ENCODE measurements at places on chromosomes 11 and 22.

DNA sequence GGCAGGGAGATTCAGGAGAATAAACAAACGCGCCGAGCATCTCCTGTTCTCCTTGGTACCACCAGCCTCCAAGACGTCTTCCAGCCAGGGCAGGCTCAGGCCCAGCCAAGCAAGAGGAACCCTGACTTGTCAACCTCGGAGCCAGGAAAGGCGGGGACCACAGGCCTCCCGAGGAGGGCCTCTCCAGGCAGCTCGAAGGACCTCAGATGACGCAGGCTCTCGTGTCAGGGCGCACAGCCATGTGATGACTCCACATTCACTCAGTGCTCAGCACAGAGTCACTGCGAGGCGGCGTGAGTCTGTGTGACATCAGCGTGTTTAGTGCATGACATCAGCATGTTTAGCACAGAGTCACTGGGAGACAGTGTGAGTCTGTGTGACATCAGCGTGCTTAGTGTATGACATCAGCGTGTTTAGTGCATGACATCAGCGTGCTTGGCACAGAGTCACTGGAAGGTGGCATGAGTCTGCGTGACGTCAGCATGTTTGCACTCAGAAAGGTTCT is 241.4 kb downstream of the BRD1 start:
- DNase-seq: no peak

DNA sequence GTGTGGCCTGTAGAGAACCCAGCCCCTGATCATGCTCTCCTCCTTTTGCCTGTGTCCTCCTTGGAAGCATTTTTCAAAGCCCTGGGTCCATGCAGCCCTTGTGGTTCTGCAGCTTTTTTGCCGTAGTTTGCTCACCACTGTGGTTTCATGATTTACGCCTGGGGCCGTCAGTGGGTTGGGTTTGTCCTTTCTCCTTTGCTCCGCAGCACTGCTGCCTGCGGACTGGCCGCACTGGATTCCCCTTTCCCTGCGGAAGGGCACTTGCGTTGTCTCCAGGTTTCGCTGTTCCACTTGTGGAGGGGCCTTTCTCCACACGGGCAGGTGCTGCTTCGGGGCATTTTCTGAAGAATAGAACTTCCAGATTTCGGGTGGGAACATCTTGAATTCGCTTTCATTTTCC is 1260.9 kb downstream of the BRD1 start:
- DNase-seq: no peak

DNA sequence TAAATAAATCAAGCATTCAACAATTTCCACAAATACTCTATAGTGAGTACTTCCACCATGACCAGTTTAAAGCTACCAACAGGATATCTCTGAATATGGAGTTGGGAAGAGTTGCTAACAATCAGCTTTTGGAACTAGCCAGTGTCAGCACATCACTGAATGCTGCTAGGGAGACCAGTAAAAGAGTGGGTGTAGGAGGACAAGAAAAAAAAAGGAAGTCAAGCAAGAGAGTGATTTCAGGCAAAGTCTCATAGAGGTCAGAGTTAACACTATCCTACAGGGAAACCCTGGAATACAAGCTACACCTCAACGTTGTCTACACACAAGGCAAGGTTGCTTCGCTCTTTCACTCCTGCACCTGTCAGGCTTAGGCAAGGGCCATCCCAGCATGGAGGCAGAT is 24.2 kb downstream of the EIF3F start:
- no peak for DNase-seq

DNA sequence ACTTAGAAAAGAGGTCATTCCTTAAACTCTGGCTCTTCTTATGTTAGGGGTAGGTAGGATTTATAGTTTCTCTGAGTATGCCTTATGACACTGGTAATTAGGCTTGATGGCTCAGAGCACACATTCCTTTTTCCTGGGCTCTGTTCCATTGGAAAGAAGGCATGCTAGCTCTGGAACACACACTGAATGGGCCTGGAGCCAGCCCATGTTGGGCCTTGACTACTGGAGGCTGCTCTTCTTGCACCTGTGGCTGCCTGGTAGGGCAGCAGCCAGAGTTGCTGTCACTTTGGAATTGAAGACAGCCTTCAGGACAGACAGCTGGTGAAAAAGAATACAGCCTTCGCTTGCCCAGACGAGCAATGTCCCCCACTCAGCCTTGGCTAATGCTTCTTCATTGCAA is 18.2 kb downstream of the MCAM start:
- DNase-seq: no peak

DNA sequence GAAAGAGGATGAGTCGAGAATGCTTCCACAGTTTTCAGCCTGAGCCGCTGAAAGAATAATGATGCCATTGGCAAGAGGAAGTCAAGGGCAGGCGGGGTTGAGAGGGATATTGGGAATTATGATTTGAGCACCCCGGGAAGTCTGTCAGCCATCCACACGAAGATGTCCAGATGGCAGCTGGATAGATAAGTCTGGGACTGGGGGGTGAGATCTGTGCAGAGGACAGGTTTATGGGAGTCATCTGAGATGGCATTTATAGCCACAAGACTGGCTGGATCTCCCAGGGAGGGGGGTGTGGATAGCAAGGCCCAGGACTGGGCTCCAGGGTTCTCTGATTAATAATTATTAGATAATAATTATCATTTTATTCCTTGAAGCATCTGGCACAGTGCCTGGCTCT is 5.1 kb upstream of the STIP1 start:
- no peak for DNase-seq

DNA sequence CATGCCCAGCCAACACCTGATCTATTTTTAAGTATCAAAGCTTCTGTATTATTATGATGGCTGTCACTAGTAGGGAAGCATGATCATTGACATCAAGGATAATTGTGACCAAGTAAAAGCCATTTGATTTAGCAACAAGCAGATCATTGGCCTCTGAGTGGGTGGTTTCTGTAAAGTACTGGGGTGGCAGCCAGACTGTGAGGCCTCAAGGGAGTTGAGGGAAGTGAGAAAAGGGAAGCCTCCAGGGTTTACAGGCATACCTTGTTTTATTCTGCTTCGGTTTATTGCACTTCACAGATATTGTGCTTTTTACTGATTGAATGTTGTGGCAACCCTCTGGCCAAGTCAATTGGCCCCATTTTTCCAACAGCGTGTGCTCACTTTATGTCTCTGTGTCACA is 60.1 kb downstream of the PRR5L start:
- no peak for DNase-seq

DNA sequence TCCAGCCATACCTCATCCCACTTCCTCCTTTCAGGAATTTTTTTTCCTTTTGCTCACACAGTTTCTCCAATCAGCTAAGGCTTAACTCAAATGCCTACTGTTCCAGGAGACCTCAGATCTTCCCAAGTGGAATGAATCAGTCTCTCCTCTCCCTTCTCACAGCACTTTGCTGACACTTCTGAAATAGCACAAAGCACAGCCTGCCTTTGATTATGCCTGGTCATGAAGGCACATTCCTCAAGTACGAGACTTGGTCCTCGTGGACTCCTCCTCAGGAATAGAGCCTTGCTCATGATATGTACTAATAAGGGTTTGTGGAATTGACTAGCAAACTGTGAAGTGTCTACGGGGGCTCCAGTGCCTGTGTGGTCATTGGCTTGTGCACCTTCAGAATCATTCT is 176.7 kb upstream of the TENM4 start:
- DNase-seq: no peak

GRCh38 chr22:28594797-28595462 is 84.7 kb downstream of the TTC28 start:
- no peak for DNase-seq

DNA sequence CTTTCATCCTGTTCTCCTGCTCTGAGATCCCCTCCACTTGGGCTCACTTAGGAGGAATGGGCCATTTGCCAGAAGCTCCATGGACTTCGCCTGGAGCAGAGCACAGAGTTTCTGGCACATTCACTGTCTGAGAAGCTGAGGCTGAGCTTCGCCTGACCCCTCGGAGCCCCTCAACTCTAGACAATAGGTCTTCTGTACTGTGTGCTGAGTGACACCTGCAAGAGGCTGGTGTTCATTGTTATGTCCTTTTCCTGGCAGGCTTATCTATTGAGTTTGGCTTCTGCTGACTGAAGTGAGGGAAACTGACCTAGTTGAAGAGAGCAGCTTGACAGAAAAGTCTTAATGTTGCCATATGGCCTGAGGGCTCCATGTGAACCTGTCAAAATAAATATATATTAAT is 124.3 kb downstream of the EHF start:
- no peak for DNase-seq

DNA sequence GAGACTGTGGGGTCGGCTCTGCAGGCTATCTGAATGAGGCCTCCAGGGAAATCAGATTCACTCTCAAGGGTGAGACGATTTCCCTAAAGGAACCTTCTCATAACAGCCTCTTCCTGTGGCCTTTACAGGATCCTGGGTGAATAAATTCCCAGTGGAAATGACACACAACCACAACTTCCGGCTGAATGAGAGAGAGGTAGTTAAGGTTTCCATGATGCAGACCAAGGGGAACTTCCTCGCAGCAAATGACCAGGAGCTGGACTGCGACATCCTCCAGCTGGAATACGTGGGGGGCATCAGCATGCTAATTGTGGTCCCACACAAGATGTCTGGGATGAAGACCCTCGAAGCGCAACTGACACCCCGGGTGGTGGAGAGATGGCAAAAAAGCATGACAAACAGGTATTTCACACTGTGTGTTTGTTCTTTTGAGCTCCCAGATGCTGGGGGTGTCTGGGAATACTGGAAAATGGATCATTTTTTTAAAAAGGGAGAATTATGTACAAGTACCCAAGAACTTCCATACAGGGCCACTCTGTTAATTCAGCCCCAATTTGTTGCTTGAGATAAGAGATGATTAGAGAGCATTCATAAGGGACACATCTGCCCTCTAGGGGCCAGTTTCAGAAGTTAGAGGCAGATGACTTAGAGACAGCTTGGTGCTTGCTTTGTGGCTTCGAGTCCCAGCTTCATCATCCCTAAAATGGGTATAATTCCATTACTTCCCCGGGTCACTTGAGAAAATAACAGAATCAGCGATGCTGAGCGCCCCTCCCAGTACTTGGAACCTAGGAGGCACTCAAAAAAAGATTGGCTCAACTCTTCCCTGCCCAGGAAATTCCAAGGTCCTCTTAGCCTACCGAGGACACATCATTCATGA is 10.2 kb downstream of the SERPIND1 start:
- DNase-seq: peak; percentile 40

GRCh38 chr11:44178381-44178780 is 82.9 kb downstream of the EXT2 start:
- no peak for DNase-seq

GRCh38 chr11:23948851-23949250 is 548.0 kb upstream of the LUZP2 start:
- DNase-seq: no peak

DNA sequence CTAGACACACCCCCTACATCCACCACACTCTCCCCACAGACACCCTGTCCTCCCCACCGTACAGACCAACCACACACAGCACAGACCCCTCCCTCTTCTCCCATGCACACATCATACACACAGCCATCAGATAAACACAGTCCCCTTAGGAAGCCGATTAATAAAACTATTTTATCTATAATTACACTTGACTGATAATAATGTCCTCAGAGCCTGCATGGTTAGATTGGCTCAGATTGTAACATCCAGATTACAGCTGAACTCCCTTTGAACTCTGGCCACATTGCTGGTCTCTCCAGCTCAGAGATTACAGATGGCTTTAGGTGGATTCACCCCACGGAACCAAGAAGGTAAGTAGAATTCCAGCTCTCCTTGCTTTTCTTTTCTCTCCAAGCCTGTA is 9.5 kb upstream of the ELF5 start:
- DNase-seq: no peak

DNA sequence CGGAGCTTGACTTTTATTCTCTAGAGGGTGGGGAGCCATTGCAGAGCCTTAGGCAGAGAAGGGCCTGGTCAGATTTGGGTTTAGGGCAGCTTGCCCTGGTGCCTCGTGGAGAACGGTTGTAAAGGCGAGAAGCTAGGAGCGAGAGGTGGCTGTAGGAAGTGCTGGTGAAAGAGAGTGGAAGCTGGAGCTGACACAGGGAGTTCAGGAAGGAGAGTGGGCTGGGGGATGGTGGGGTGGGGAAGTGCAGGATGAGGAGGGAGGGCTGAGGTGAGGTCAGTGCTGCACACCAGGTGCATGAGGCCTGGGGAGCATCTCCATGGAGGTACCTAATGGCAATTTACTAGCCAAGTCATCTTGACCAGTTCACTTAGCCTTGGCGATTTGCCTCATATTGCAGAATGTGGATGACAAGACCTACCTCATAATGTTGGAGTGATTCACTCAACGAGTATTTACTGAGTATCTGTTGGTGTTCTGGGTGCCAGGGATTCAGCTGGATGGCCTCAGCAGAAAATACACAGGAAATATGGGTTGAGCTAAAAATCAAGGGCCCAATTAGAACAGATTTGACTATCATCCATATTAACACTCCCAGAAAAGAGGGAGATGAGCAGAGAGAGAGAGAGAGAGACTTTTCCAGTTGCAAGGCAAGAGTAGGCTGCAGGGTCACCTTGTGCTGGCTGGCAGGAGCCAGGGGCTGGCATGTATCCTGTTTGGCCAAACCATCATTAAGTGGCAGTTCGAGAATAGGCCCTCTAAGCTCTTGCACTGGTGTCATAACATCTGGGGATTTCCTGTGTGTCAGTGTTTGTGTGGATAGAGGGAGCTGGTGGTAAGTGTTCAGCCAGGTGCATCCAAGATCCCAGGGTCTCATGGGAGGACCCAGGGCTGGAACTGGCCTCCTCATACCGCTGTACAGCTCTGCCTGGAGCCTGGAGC is 44.4 kb upstream of the CLDN5 start:
- no peak for DNase-seq

DNA sequence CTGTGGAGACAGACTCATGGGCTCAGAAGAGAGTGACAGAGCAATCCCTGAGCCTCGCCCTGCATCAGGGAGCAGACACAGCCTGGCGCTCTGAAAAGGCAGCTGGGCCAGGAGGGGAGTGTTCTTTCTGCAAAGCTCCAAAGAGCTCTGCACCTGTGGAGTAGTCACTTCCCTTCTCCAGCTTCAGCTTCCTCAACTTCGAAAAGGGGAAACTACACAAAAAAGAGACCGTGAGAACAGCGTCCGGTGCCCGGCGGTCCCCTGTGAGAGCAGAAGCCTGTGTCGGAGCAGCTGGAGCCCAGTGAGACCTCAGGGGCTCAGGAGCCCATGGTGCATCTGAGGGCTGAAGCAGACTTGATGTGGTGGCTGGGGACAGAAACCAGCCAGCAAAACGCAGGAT is 35.1 kb downstream of the TP53I11 start:
- DNase-seq: no peak

Measured in activated naive CD4-positive, alpha-beta T cell treated with Interleukin-2 at 50 U/mL for 16 hours (primary cell).